ENCODE measurements at places on chromosomes 5 and 9.

GRCh38 chr9:36935332-36935731 lies 98.7 kb downstream of the PAX5 start:
- no peak for DNase-seq

GRCh38 chr9:92493749-92494387 lies 11.6 kb upstream of the ASPN start:
- no peak for DNase-seq

GRCh38 chr9:135258461-135258860 lies 171.0 kb downstream of the OLFM1 start:
- DNase-seq: no peak

DNA sequence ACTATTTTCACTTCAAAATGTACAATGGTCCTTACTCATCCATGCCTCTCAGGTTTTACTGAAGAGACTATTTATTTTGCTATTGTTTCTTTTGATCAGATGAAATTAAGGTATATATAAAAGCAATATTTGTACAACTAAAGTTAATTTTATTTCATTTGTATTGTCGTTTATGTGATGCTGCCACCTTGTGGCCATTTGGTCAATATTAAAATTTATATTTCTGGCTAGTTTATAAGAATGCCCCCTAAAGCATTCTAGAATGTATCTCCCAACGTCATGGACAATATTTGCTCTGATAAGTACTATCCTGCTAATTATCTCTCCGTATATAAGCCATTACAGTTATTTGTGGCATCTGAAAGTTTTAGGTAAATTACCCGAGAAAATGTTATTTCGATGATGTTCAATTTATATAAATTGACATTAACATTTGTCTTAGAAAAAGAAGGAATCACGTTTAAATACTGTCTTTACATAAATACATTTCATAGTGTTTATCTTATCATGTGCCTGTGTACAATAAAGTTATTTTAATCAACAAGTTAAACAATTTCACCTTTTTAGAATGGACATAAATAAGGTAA lies 680.0 kb downstream of the TAF11L14 start:
- no peak for DNase-seq

DNA sequence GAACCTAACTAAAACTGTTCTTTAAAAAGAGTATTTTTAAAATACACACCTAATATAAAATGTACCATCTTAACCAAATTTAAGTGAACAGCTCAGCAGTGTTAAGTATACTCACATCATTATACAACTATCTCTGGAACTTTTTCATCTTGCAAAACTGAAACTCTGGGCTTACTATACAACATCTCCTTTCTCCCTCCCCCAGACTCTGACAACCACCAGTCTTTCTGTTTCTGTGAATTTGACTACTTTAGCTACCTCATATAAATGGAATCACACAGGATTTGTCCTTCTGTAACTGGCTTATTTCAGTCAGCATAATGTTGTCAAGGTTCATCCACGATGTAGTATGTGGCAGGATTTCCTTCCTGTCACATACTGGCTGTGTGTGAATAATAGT lies 93.5 kb downstream of the FOXD1 start:
- no peak for DNase-seq

DNA sequence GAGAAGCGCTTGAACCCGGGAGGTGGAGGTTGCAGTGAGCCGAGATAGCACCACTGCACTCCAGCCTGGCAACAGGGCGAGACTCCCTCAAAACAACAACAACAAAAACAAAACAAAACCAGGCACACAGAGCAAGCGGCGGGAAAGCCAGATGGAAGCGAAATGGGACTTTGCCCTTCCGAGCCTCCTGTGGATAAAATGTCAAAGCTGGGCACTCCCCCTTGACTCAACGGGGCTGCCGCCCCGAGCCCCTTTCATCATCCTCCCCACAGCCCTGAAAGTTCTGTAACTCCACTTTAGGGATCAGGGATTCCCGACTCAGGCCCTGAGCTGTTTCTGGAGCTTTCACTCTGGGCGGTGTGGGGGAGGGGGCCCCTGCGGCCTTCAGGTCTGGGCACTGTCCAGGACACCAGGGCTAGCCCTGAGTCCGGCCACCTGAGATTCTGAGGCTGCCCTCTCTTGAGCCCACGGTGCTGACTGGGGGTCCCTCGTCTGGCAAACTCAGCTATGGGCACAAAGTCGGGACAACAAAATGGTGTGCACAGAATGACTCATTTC lies 30.6 kb upstream of the OBP2B start:
- DNase-seq: no peak

DNA sequence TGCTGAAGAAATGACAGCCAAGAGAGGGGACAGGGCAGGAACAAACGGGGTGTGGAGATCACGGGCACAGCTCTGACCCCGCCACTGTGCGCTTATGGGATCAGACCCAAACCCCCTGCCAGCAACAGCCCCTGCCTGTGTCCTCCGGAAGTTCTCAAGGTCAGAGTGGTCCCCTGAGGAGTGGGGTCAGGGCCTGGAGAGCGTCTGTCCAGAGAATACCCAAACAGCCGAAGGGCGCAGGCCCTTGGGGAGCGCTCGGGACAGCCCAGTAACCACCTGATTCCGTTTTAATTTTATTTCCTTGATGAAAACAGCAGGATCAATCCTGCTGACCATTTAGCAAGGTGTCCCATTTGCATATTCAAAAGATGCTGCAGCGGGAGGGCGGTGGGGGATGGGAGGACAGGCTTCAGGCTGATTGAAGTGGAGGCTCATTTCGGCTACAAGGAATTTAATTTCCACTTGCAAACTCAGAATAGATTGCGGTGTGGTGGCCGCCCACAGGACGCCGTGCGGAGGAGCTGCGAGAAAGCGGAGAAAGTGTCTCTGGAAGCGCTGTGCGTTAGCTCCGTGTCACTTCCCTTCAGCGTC lies 32.6 kb upstream of the TMEM250 start:
- no peak for DNase-seq

DNA sequence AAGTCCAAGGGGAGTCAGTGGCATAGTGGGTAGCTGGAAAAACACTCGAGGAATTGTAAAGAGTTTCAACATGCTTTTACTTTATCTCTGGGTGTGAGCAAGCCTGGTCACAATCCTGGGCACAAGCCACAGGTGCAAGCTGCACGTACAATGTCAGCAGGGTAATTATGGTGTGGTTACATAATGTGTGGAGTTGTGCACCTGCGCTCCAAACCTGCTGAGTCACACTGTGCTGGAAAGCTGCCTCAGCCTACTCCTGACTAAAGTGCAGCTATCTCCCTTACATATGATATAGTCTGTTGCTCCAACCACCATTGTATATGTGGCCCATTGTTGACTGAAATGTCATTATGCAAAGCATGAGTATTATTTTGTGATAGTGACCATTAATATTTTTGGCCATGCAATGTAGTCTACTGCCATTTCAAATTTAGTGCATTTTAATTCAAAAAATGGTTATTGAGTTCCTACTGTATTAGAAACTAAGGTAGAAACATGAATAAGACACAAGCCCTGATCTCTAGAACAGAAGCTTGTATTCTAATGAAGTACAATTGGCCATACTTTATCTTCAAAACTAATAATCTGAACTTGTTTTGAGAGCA lies 160.9 kb upstream of the SLC30A5 start:
- DNase-seq: no peak
